ENCODE measurements at places on chromosomes 12 and 14. TPM values are rescaled to one million over a fixed set of nuclear protein-coding genes. Genes with fewer than 3 reads are reported as not detected.
A peak's percentile ranks its signal among the peaks of the same experiment; 100 is the strongest.

The POMT2 gene
- 14.3 TPM for total RNA-seq

The TAS2R8 gene
- not detected for total RNA-seq

The TSPAN8 gene
- total RNA-seq, result not detected

GRCh38 chr12:55926738-55927587 is 731 bp downstream of the PYM1 start:
- peak overlapping the region; percentile 100 for H3K4me3 ChIP-seq
- no peaks in the 10 kb centered on the region for H3K27me3 ChIP-seq
- H3K27ac ChIP-seq, result peak overlapping the region; percentile 79
- peak; percentile 87 for DNase-seq
- H3K36me3 ChIP-seq, result peaks cover 15% of the 10 kb centered on the region
- H3K4me1 ChIP-seq, result peaks cover 32% of the 10 kb centered on the region

- no peak overlapping the region for H3K27ac ChIP-seq
- H3K27me3 ChIP-seq, result no peaks in the 10 kb centered on the region
- H3K4me3 ChIP-seq, result no peak overlapping the region
- DNase-seq, result no peak
Observed at GRCh38 chr12:795305-795704, 42.9 kb downstream of the WNK1 start.

DNA sequence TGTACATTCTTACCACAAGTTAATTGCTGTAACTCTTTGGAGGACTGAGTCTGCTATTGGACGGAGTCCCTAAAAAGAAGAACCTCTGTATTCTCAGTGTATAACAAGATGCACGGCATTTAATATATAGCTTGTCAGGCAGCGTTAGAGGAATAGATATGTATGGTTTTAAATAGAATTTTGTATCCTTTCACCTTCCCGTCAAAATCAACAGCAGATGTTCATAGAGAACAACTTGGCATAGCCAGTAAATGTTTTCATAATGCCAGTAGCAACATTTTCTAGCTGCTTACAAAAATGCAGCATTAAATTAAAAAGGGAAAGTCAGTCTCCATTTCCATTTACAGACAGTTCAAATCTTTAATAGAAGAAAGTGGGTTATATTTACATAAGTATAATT is 6.8 kb downstream of the SCYL2 start:
- H3K4me3 ChIP-seq, result no peak overlapping the region
- peaks cover 8% of the 10 kb centered on the region for H3K4me1 ChIP-seq
- no peak for DNase-seq
- H3K27ac ChIP-seq, result no peak overlapping the region
- H3K27me3 ChIP-seq, result no peaks in the 10 kb centered on the region

GRCh38 chr14:73014105-73014504 is 12.8 kb downstream of the ZFYVE1 start:
- no peaks in the 10 kb centered on the region for H3K4me1 ChIP-seq
- peaks cover 29% of the 10 kb centered on the region for H3K36me3 ChIP-seq
- DNase-seq, result no peak
- H3K27me3 ChIP-seq, result no peaks in the 10 kb centered on the region

Measured in T-cell (primary cell).